ENCODE measurements at places on chromosomes 2 and 18. TPM values are rescaled to one million over a fixed set of nuclear protein-coding genes. Genes with fewer than 3 reads are reported as not detected.

The CIDEA gene
- total RNA-seq, result 12.1 TPM

The AQP4 gene
- not detected for total RNA-seq

The LYG2 gene
- not detected for total RNA-seq

The SIX3 gene
- under 0.01 TPM for total RNA-seq

The SOS1 gene
- total RNA-seq, result 13.6 TPM

The POMC gene
- 1.1 TPM for total RNA-seq

The TACR1 gene
- 0.22 TPM for total RNA-seq

The PFN4 gene
- total RNA-seq, result 0.62 TPM

The M1AP gene
- under 0.01 TPM for total RNA-seq

The VWC2L gene
- total RNA-seq, result under 0.01 TPM

The SERPINB2 gene
- total RNA-seq, result 2.4 TPM

The PRKAG3 gene
- total RNA-seq, result not detected
